ENCODE measurements at places on chromosomes 5 and 9.

DNA sequence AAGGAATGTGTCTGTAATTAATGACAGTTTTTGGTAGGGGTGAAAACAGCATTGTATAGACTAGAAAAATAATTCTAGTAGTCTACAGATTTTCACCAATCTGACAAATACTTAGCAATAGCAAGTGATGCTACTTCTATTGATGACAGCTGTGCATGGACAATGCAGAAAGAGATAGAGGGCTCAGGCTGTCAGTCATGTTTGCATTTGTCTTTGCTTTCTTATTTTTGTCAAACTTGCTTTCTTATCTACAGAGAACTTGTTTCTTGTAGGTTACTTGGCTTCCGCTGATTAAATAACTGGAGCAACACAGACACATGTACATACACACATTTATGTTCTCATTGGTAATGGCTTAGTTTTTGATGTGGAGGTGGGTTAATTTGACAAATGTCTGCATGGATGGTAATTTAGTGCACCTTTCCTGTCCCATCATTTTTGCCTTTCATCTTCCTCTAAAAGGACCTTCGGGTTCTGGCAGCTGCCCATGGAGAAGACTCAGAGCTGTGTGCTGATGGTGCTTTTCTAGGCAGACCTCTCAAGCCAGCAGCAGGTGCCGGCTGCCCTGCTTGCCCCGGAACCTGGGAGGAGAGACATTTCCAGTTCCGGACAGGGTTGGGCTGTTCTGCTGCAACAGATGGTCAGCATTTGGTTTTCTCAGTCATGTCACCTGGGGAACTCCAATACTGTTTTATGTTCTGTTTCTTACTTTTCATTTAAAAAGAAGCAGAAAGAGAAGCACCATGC is 28.8 kb downstream of the CAMK4 start:
- DNase-seq: no peak

DNA sequence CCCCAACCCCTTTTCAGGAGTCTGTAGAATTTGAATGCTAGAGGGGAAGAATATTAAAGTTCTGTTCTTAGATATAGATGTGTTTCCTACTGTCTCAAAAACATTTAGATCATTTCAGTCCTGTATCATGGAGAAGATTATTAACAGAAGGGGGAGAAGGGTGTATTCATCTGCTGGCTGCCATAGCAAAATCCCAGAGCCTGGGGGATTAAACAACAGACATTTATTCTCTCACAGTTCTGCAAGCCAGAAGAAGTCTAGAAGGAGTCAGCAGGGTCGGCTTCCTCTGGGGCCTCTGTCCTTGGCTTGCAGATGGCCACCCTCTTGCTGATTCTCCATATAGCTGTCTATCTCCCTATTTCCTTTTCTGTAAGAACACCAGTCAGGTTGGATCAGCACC is 150.1 kb upstream of the OTULINL start:
- DNase-seq: no peak

GRCh38 chr9:130728721-130729120 is 35.1 kb downstream of the EXOSC2 start:
- DNase-seq: no peak

DNA sequence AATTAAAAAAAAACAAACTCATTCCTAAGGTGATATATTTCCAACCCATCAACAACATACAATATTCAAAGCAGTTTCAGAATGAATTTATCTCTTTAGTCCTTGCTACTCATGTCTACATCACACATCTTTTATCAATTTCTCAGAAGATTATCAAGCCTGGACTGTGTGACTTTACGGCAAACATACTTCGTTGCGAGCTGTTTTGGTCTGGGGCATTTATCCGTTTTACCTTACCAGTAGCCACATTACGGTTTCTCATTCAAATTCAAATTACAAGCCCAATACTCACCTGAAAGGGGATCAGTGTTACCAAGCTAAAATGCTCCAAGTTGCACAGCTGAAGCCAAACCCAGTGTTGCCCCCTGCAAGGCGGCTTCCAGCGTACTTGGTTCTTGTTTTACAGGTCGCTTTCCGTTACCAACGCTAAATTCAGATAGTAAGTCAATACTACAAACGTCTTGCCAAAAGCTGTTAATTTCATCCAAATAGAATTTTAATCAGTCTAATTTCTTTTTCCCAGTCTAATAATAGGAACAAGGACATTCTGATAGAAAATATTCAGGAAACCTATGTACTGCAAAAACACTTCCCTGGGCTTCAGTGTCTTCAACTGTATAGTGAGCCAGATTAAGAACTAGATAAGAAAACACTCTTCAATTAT is 1.8 kb downstream of the HNRNPH1 start:
- peak; percentile 24 for DNase-seq
